Amygdala (tissue), 56 donors: ENCODE measurements at places on chromosomes 13 and 19.

DNA sequence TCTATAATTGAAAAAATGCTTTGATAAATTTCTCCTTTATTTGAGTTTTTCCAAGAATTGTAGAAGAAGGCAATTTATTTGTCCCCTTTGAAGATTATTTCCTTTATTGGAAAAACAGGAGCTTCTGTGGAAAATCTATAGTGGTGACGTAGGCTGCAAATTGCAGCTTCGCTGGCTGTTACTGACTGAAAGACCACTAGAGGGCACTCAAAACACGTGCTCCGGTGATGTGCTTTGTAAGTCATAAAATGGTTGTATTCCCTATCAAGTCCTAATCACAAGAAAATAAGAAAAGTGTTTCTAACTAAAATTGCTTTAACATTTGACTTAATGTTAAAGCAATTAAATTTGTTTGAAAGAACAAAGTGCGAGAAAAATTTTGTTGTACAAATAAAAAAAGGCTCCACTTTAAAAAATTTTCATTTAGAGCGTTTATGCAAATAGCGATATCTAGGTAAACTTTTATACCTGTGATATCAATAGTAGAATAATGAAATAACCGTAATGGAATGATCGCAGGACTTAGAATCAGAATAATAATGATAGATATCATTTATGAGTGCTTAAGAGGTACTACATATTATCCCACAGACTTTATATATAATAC is 638.2 kb upstream of the SPRY2 start:
- no peak for DNase-seq

- no peak for DNase-seq
These were observed 882.2 kb upstream of the SLC10A2 start for GRCh38 chr13:103948426-103948825.

DNA sequence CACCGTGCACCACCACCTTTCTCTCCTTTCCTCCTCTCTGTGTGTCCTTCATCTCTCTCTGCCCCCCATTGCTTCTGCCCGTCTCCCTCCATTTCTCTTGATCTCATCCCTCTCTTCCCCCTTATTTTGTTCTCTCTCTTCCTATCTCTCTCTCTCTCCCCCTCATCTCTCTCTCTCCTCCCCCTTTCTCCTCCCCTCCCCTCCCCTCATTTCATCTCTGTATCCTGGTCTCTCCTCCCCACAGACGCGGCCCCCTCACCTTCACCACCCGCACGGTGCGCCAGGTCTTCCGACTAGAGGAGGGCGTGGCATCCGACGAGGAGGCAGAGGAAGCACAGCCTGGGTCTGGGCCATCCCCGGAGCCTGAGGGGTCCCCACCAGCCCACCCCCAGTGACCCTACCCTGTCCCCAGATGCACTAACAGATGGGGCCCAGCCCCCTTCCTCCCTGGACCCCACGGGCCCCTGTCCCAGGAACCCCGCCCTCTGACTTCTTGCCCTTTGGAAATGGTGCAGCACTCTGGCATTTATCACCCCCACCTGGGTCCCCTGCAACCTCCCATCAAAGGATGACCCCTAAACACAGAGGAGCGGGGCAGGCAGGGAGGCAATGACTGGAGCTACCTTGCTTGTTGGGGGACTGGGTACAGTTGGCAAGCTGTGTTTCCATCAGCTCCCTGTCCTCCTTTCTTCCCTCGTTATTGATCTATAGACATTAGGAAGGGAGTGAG is 19.6 kb downstream of the KCNC3 start:
- DNase-seq = no peak

DNA sequence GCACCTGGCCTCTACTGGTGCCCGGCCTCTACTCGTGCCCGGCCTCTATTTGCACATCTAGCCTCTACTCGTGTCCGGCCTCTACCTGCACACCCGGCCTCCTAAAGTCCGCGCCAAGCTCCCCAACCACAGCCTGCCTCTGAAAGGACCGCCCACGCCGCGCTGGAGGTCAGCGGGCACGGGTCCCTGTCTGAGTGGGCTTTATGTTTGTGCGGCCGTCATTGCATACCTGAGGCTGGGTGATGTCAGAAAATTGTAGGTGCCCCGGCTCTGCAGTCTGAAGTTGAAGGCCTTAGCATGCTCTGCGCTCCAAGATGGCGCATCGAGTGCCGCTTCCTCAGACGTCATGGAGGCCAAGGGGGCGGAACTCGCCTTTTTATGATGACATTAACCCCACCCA is 1.1 kb downstream of the ZNF135 start:
- no peak for DNase-seq

- DNase-seq = peak; percentile 38
These were observed 26.7 kb downstream of the WDR62 start for GRCh38 chr19:36081385-36081784.

GRCh38 chr19:45446295-45446694 is 21.5 kb upstream of the FOSB start:
- no peak for DNase-seq

DNA sequence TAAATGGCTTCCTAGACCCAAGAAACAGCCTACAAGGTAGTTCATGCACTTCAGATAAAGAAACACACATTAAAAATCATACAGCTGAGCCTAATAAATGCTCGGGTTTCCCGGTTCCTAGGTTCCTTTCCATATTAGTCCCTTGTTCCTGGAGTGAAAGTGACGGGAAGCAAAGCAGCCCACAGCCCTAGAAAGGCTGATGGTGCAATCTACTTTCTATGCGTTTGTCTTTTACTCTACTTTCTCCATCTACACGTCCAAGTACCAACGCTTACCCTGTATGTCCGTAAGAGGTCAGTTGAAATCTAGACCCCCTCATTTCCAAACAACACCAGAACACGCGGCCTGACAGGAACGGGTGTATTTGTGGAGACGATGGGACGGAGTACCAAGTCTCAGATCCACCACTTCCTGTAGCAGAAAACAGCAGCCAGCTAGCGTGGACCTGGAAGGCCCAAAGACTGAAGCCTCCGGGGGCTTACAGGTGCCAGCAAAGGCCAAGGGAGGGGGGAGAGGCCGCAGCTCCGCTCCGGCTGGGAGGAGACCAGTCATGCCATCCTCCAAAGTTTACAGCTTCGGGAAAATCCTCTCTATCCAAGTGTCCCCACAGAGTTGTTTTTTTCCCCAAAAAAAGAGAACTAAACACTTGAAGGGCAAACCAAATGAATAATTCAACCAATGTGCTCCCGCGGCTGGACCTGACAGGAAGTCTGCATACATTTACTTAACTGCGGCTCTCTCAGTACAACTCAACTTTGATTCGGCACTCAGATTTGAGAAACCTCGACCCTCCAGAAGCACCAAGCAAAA is 34.1 kb downstream of the STK24 start:
- DNase-seq = no peak

DNA sequence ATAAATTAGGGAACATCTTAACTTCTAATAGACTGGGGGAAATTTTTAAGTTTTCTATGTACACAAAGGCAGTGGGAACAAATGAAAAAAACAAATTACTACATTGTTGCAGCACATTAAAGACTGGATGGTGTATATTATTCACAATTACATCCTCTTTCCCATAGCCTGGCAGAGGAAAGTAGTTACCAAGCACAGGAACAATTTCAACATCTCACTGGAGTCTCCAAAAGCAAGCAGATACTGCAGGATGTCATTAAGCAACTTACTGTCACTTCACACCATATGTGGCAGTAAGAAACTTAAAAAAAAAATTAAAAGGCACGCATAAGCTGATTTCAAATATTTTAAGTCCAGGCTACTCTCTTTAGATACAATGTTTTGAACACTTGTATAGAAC is 6.4 kb upstream of the EFNB2 start:
- no peak for DNase-seq

GRCh38 chr13:24161010-24161775 is 673 bp downstream of the SPATA13 start:
- no peak for DNase-seq

DNA sequence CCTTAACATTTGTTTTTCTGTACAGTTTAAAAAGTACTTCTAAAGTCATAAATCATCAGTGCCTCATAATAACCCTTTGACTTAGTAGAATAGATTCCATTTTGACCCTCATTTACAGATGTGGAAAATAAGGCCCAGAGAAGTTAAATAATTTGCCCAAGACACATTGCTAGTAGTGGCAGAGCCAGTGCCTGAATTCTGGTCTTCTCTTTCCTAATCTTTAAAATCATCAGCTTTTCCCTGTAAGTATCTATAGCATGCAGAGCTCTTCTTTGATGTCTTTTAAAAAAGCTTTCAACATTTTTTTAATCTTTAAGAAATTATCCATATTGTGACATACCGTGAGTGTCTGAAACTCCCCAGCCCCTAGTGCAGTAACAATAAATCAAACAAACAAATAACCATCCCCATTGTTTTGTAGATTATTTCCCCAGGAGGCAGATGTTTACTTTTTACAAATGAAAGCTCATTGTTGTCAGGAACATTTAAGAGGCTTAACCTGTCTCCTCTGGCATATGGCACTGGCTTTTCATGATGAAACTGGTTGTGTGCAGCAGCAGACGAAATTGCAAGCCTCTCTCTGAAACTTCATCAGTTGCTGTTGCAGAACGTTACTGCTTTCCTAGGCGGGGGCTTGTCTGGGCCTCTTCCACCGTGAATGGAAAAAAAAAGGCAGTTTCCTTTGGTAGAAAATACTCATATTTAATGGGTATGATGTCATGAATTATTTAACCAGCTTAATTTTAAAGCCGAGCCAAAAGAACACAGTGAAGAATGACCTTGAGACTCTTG is 31.7 kb upstream of the PCDH8 start:
- no peak for DNase-seq

- no peak for DNase-seq
These were observed 88.9 kb upstream of the RNF113B start for GRCh38 chr13:98265692-98266551.

DNA sequence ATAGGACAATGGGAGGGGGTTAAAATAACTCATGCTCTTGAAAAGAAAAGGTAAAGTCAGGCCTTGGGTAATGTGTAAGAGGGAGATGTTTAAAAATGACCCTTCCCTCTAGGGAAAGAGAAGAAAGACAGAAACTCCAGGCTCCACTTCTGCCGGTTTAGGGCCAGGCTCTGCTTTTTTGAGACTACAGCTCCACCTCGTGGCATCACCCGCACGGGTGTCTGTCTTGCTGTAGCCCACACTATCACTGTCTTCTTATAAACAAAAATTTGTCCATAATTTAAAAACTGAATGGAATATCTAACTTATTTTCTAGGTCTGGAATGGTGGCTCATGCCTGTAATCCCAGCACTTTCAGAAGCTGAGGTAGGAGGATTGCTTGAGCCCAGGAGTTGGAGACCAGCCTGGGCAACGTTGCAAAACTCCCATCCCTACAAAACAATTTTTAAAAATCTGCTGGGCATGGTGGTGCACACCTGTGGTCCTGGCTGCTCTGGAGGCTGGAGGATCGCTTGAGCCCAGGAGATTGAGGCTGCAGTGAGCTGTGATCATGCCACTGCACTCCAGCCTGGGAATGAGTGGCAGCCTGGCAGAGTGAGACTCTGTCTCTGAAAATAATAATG is 65.1 kb upstream of the GTF3A start:
- DNase-seq = peak; percentile 62

GRCh38 chr19:57267291-57267690 is 13.0 kb upstream of the ZNF460 start:
- no peak for DNase-seq

- no peak for DNase-seq
These were observed 10.0 kb downstream of the CAMSAP3 start for GRCh38 chr19:7605490-7606222.

- no peak for DNase-seq
These were observed 2358.5 kb upstream of the PCDH20 start for GRCh38 chr13:63774133-63774532.

GRCh38 chr19:1112268-1113029 is 8.7 kb downstream of the GPX4 start:
- no peak for DNase-seq

DNA sequence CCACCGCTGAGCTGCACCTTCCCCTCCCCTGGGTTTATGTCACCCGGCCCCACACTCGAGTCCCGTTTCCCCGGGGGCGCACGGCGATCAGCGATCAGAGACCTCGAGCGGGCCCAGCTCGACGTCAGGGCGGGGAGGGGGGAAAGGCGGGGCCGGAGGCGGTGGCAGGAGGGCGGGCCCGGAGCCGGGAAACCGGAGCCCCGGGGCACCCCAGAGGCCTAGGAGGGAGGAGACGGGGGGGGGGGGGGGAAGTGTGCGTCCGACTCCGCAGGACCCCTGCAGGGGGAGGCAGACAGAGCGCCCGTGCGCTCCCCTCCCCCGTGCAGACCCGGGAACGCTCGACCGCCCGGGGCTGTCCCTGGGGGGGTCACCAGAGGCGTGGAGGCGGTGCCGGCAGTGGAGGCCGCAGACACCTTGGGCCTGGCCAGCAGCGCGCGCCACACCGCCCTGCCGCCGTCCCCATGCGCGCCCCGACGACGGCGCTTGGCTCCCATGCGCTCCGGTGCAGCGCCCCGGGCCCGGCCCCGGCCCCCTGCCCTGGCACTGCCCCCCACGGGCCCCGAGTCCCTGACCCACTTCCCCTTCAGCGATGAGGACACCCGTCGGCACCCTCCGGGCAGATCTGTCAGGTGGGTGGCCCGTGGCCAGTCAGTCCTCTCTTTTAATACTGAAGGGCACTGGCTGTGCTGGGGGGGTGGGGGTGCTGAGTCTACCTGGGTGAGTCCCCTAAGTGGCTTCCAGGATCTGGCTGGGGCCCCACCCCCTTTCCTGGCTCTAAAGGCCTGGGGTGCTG is 11.8 kb downstream of the PDE4A start:
- no peak for DNase-seq

DNA sequence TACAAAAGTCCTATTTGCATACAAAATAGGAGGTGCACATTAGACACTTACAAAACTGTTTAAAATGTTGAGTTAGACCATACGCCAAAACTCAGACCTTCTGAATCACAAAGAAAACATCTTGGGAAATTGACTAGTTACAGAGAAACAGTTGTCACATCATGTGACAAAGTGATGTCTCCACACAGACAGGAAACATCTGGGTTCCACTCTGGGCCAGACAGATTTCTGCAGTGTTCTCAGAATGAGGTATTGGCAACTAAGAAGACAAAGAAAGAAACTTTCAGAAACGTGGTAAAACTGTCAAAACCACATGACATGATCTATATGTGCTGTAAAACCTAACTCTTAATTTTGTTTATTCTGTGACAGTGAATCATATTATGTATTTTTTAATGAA is 6.7 kb downstream of the ZNF793 start:
- DNase-seq = no peak

GRCh38 chr19:56423985-56424353 is 19.8 kb downstream of the ZNF583 start:
- DNase-seq = no peak

DNA sequence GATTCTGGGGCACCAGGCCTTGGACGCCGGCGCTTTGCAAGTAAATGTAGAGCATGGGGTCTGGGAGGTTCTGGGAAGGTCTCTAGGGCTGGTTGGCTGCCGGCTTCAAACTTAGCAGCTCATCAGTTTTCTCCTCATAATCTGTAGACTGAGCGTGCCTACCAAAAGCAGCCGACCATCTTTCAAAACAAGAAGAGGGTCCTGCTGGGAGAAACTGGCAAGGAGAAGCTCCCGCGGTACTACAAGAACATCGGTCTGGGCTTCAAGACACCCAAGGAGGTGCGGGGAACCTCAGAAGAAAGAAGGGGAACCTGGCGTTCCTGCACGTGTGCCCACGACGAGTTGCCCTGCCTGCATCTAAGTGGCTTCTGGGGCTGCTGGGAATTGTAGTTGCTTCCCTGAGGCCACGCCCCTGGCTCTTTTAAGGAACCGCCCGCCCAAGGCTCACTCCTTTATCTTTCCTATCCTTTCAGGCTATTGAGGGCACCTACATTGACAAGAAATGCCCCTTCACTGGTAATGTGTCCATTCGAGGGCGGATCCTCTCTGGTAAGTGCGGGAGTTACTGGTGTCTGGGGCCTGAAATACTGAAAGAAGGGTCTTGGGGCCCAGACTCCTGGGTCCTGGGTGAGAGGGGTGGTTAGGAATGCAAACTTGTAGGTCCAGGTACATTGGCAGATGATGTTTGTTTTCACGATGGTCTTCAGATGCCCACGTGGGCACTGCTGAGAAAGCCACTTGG is 984 bp downstream of the RPS11 start:
- DNase-seq = no peak
